Spleen (tissue), 13 donors: ENCODE measurements at places on chromosomes 12 and 14.

DNA sequence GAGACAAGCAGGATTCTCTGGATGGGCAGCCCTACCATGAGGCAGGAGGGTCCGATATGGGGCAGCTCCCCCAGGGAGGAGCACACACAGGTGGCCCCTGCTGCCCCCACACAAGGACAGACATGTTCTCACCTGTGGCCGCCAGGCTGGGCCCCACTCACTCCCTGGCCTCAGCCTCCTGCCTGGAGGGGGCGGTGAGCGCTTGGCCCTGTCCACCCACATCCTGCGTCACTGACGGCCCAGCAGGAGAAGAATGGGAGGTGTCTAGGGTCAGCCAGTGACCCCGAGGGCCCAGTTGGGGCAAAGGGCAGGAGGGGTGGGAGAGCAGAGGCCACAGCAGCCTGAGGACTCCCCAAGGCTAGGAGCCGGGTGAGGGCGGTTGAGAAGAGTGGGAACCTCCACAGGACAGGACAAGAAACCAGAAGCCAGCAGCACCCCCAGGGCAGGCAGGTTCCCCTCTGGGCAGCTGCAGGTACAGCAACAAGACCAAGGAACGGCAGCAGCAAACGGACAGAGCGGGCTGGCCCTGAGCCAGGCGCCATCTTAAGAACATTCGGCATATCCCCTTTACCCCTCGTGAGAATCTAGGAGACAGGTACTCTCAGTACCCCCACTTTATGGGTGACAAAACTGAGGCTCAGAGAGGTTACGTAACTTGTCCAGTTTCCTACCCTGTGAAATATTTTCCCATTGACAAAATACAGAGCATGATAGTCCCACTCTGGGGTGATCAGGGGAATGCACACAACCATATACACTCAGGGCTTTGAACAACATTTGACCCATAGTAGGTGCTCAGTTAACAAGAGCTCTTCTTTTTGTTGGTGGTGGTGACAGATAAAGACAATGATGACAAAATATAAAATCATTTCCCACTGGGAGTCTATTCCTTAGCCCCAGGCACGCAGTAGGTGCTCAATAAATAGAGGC is 74.3 kb downstream of the NCOR2 start:
- peaks cover 31% of the 10 kb centered on the region for H3K4me1 ChIP-seq
- no peak overlapping the region for H3K4me3 ChIP-seq
- DNase-seq = peak; percentile 76
- no peaks in the 10 kb centered on the region for H3K27me3 ChIP-seq
- no peak overlapping the region for H3K27ac ChIP-seq

DNA sequence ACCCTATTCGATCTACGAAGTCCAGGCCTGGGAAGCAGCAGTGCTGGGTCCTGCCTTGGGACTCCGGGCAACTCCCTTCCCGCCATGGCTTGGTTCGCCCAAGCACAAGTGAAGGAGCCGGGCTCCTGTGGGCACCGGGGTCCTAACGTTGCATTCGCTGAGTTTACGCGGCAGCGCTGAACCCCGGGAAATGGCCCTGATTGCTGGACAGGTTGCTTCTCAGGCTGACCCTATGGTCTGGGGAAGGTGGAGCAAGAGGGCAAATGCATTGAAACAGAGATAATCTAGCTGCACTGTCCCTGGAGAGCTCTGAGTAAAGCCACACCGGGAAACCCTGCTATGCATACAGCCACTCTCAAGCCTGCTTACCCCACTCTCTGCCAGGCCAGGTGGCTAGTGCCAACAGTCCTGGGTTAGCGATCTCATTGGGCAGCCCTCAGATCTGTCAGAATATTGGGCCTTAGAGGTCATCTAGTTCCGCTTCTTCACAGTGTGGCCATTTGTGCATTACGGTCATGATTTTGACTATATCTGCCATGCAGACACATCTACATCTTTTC is 11.3 kb downstream of the SYNE3 start:
- DNase-seq = peak; percentile 66
- no peak overlapping the region for H3K27ac ChIP-seq
- no peak overlapping the region for H3K4me3 ChIP-seq
- H3K4me1 ChIP-seq = peaks cover 77% of the 10 kb centered on the region

- H3K27me3 ChIP-seq = no peaks in the 10 kb centered on the region
- no peaks in the 10 kb centered on the region for H3K4me1 ChIP-seq
- no peak overlapping the region for H3K4me3 ChIP-seq
- H3K36me3 ChIP-seq = no peaks in the 10 kb centered on the region
- no peak for DNase-seq
- H3K27ac ChIP-seq = no peak overlapping the region
Measured at GRCh38 chr14:78631551-78631950, 461.4 kb downstream of the NRXN3 start.

- no peaks in the 10 kb centered on the region for H3K36me3 ChIP-seq
- H3K27me3 ChIP-seq = no peaks in the 10 kb centered on the region
- H3K4me1 ChIP-seq = peaks cover 31% of the 10 kb centered on the region
- no peak for DNase-seq
Measured at GRCh38 chr12:10612984-10613348, 443 bp downstream of the MAGOHB start.

- peaks cover 60% of the 10 kb centered on the region for H3K4me1 ChIP-seq
- DNase-seq = peak; percentile 51
- H3K4me3 ChIP-seq = no peak overlapping the region
- peaks cover 11% of the 10 kb centered on the region for H3K36me3 ChIP-seq
- no peak overlapping the region for H3K27ac ChIP-seq
Measured at GRCh38 chr12:57739387-57739786, 845 bp upstream of the AGAP2 start.

GRCh38 chr12:116123451-116124258 is 153.8 kb downstream of the MED13L start:
- H3K4me1 ChIP-seq = peaks cover 78% of the 10 kb centered on the region
- no peaks in the 10 kb centered on the region for H3K27me3 ChIP-seq
- no peaks in the 10 kb centered on the region for H3K36me3 ChIP-seq
- DNase-seq = no peak
- H3K27ac ChIP-seq = no peak overlapping the region
- H3K4me3 ChIP-seq = no peak overlapping the region
